ENCODE measurements at places on chromosomes 6 and 20.
A peak's percentile ranks its signal among the peaks of the same experiment; 100 is the strongest.

DNA sequence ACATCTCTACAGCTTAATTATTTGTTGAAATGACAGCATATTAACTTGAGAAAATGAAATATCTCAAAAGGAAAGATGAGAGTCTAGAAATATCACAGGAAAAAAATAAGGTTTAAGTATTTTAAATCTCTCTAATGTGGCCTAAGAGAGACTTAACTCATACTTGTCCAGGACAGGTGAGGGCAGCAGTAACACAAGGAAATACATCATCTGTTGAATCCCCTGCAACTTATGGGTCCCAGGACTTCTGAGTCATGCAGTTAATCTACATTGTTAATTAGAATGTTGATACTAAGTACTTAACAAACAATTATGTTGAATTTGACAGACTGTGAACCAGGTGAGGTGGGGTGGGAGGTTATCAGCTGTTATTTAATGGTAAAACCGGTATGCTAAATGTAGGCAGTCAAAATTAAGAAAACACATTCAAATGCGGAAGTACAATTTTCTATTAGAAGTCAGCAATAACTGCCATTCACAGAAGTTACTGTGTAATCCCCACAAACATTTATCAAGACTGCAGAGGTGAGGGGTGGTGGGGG lies 87.9 kb downstream of the CEP57L1 start:
- no peak for DNase-seq

DNA sequence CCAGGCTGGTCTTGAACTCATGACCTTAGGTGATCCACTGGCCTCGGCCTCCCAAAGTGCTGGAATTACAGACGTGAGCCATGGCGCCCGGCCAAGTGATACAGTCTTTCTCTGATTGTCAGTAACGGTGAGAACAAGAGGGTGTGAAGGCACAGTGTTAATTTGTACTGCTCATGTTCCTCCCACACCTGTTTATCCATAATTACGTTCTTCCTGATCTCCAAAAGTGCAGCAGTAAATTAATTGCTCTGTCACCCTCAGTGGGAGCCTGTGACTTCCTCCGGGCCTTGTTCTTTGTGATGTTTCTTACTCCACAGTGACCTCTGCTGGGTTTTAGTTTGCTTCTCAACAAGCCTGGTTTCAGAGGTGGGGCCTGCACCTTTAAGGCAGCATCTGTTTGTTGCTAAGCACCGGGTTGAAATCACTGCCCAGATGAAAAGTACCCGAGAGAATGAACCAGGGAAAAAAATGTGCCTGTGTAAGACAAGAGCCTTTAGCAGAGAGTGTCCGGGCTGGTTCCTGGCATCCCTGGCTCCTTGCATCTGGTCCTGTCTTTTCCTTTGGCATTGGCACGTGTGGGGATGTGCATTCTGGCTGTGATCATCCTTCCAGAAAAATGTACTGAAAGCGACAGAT lies 89.1 kb upstream of the CLDN20 start:
- peak; percentile 66 for DNase-seq

DNA sequence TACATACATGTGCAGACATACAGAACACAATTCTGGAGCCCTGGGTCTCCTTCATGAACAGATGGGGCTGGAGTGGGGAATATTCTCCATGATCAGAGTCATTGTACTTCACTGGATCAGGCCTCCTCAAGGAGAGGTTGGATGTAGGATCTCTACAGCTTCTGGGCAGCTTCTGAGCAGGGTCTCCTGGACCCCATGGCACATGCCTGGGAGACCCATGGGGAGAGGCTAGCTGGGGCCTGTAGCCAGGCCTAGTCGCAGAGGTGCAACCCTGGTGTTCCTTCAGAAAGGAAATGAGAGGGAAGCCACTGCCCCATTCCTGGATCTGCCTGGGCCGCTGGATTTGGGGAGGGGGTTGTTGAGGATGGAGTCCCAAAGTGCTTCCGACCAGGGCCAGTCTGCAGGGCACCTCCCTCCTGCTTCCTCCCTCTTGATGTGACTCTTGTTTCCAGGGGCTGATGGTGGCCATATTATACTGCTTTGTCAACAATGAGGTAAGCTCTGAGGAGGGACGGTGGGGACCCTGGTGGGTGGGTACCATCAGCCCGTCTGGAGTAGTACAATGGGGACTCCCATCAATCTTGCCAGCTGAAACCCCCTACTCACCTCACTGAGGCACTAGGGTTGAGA lies 31.8 kb downstream of the GLP1R start:
- DNase-seq: peak; percentile 62

DNA sequence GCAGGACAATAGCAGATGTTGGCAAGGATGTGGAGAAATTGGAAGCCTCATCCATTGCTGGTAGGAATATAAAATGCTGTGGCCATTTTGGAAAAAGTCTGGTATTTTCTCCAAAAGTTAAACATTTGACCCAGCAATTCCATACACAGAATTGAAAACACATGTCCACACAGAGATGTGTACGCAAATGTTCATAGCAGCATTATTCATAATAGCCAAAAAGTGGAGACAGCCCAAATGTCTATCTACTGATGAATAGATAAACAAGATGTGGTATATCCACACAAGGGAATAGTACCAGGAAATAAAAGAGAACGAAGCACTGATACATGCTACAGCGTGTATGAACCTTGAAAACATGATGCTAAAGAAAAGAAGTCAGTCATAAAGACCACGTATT lies 40.5 kb downstream of the CFAP61 start:
- no peak for DNase-seq

DNA sequence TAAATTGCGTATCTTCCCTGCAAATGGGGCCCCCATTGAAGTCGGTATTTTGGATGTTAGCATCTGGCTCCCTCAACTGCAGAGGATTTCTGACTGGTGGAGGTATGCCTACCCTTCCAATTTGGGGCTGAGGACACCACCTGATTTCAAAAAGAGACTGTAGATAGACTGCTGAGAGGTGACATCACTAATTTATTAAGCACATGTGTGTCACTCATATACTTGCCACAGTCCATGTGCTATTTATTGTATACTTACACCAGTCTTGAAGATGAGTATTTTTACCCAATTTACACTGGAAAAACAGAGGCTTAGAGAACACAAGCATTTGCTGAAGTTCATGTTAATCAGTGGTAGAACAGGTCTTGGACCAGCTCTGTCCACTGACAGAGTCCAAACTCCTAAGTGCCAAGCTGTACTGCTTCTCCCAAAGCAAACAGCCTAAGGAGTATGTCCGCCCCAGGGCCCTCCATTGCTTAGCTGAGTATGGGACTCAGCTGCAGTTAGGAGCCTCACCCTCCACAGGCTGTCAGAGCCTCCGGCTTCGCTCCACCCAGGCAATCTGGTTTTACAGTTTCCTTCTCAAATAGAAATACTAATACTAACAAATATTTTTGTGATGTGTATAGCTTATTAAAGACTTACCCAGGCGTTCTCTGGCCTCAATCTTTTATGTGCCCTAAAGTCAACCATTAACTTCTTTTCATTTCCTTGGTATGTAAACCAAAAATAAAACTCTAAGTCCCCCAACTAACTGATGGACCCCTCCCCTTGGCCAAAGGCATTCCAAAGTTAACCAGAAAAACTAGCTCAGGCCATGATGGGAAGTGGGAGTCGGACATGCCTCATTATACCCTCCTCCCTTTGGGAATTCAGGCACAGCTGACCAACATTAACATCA lies 17.5 kb downstream of the RIN2 start:
- no peak for DNase-seq

Data from lower leg skin (tissue), 4 donors.